ENCODE measurements at places on chromosomes 1 and 21.

DNA sequence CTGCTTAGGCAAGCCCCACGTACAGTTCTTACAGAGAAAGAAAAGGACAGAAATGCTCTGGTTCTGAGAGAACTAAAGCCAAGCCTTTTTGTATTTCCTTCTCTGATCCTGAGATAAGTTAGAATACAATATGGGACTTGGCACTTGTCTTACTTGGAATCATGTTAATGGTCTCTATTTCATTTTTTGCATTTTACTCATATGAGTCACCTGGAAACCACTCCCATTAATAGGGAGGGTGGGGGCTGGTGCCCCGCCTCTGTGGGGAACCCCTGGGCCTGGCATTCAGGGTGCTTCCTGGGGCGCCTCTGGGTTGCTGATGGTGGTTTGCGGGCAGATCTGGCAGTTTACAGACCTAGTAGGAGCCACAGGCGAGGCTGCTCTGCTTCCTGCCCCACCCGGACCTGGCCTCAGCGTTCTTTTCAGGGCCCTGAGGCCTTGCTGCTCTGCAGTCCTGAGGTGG is 26.7 kb downstream of the TSPAN2 start:
- DNase-seq = no peak

DNA sequence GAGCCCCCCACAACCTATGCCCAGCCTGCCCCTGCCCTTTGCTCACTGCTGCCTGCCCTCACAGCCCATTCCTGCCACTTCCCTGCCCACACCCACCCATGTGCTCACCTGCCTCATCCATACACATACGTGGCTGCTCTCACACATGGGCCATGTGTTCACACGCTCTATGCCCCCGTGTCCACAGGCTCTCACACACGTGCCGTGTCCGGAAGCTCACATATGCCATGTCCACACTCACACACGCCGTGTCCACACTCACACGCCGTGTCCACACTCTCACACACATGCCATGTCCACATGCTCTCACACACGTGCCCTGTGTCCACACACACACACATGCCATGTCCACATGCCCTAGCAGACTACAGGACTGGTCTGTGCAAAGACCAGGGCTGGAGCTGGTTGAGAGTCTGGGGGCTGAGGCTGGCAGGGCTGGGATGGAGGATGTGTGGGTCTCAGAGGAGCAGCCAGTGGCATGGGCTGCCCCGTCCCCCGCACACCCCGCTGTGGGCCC is 583 bp upstream of the RNF223 start:
- peak; percentile 32 for DNase-seq

- DNase-seq = no peak
Measured at GRCh38 chr1:62043154-62043553, 151.5 kb upstream of the L1TD1 start.

GRCh38 chr21:41090981-41091380 is 77.0 kb upstream of the BACE2 start:
- DNase-seq = no peak

GRCh38 chr1:229229721-229230139 is 41.2 kb upstream of the RAB4A start:
- DNase-seq = peak; percentile 55

DNA sequence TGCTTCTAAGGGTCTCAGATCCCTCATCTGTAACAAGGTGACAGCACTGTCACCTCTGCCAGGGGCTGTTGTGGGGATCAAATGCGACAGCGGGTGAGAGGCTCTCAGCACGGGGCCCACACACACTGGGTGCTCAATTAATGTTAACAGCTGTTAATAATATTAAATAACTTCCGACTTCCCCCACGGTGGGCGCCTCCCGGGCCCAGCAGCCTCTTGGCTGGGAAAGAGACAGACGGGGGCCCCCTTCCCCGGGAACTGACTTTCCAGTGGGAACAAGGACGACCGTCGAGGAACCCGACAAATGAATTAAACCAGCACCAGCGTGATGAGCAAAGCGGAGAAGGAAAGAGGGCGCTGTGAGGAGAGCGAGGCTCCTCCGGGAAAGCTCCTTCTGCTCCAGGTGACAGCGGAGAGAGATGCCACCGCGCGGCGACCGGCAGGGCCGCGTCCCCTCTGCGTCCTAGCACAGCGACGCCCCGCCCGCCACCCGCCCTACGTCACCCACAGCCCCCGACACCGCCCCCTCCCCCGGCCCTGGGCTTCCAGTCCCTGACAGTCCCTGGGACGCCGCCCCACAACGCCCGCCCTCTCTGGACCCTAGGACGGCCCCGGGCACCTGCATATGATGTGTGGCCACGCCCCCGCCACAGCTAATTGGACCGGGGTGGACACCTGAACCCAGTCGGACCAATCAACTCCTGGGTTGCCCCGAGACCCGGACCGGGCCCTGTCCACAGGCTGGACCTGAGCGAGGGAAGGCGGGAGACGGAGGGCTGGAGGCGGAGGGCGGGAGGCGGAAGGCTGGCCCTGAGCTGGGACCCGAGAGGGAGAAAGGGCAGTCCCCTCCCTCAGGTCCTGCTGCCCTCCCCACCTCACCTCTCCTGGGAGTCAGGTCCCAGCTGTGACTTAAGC is 38.2 kb downstream of the MATN1 start:
- peak; percentile 24 for DNase-seq

- DNase-seq = peak; percentile 17
Measured at GRCh38 chr1:33276573-33277298, 20.4 kb downstream of the ZNF362 start.

GRCh38 chr1:248818505-248819374 is 7.0 kb downstream of the SH3BP5L start:
- no peak for DNase-seq

GRCh38 chr1:186165303-186165702 is 209.8 kb downstream of the TPR start:
- DNase-seq = no peak

DNA sequence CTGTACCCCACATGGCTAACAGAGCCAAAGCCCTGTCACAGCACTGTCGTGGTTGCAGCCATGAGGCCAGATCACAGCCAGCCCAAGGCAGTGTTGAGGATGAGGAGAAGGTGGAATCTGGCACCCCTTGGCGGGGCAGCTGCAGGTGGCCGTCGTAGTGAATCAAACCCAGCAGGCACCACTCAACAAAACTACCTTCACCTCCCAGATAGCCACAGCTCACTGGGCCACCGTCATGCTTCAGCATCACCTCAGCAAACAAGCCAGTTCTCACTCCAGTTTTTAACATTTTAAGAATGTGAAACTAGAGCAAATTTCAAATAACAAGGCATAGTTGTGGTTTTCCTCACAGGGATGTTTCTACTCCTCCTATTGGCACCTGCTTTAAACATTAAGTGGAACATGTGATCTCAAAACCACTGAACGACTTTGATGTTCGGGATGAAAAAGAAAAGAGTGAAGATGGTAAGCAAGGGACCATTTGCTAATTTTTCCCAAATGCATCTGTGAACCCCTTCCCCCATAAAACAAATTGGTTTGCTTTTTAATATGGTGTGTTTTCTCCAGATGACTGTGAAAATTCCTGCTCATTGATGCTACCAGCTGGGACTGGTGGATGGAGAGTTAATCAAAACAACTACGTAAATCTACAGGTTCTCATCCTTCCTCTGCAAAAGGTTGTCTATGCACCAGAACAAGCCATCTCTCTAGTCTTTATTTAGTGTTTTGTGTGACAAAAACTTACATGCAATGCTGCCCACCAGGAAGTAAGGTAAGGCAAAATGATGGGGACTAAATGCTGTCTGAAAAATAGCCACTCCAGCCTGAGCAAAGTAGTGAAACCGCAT is 45.5 kb downstream of the TOR1AIP2 start:
- DNase-seq = no peak
